A375 (cell line): ENCODE measurements at places on chromosomes 3 and 15. TPM values are rescaled to one million over a fixed set of nuclear protein-coding genes. Genes with fewer than 3 reads are reported as not detected.

Gene NR1I2
- total RNA-seq: not detected in 2 replicates

Gene GMNC
- total RNA-seq: not detected in 2 replicates

Gene PRR20G
- not detected in 2 replicates for total RNA-seq

Gene ELL3
- 1.2 and 1.3 TPM in 2 replicates for total RNA-seq

Gene RBSN
- 17.1 and 17.3 TPM in 2 replicates for total RNA-seq
